ENCODE measurements at places on chromosomes 13 and 19. TPM values are rescaled to one million over a fixed set of nuclear protein-coding genes. Genes with fewer than 3 reads are reported as not detected.

Gene LAIR1
- not detected for total RNA-seq

Gene ZNF66
- 3.6 TPM for total RNA-seq

Gene ADGRE2
- 0.17 TPM for total RNA-seq

Gene CERS1
- total RNA-seq = 0.45 TPM

Gene TPGS1
- total RNA-seq = 54.9 TPM

Gene JUNB
- total RNA-seq = 61.6 TPM

Gene ZIC5
- 2.5 TPM for total RNA-seq

Gene ZNF573
- 3.9 TPM for total RNA-seq

Gene NCAN
- not detected for total RNA-seq

Gene RHPN2
- 19.9 TPM for total RNA-seq

Gene HNRNPA1L2
- 1.0 TPM for total RNA-seq

Gene KIR2DL4
- total RNA-seq = not detected

Gene EBI3
- total RNA-seq = 3.0 TPM

Gene OR10H1
- not detected for total RNA-seq

Gene FLT3
- total RNA-seq = 1.0 TPM
